B cell (primary cell): ENCODE measurements at places on chromosomes 16 and 17.
A peak's percentile ranks its signal among the peaks of the same experiment; 100 is the strongest.

- DNase-seq: peak; percentile 19
These were observed 1.5 kb downstream of the FLCN start for GRCh38 chr17:17235212-17236174.

- DNase-seq: no peak
These were observed 39.0 kb upstream of the CRISPLD2 start for GRCh38 chr16:84780544-84781376.

- DNase-seq: peak; percentile 90
These were observed at the start of gene SPECC1 for GRCh38 chr17:20009302-20010098. TSS of gene SPECC1 (plus strand) at chr17:20009359. CDS start at chr17:20096652, 87,293 bp downstream.

DNA sequence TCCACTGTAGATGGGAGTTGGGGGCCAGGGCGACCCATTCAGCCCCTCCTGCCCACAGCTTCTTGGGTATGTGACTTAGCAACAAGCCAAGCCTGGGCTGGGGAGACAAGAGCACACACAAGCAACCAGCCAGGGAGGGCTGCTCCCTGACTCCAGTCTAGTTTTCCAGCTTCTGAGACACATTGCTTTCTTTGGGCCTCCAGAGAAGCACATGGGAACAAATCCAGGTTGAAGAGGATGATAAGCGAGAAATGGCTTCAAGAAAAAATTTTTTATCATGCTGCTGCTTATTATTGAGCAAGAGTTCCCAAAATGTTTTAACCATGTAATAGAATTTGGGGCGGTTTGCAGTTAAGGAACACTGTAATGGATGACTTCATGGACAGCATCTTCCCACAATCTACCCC lies 173.7 kb downstream of the SOX9 start:
- DNase-seq: no peak

DNA sequence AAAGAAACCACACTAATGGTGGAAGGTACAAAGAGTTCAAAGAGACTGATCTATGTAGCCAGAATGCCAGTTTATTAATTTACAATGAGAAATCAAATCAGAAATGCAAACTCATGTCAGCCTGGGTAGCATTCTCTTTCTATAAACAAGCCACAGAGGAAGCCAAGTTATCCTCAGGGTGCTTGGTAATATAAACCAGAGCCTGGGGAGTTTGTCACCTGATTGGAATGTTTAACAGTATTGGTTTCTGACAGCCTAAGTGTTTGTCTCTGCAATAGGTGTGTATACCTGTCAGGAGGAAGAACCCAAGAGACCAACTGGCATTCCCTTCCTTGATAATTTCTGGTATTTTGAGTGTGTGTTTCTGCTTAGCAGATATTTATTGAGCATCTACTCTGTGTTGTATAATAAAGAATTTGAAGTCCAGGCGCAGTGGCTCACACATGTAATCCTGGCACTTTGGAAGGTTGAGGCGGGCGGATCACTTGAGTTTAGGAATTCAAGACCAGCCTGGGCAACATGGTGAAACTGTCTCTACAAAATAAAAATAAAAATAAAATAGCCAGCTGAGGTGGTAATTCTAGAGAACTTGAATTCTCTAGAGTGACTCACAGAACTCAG lies 3.1 kb upstream of the C17orf58 start:
- DNase-seq: no peak

GRCh38 chr17:31702041-31702440 lies 157.0 kb downstream of the COPRS start:
- no peak for DNase-seq

DNA sequence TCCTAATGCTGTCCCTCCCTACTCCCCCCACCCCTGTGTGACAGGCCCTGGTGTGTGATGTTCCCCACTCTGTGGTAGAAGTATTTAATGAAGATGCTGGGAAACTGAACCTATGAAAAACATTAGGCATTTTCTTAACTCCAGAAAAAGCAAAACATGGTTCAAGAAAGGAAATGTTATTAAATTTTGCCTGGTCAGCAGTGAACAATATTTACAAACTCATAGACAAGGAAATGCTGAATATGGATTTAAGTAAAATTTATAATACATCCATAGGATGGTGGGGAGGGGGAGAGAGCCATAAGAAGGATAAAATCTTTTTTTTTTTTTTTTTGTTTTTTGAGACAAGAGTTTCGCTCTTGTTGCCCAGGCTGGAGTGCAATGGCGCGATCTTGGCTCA lies 10.8 kb upstream of the CRYBA1 start:
- no peak for DNase-seq

DNA sequence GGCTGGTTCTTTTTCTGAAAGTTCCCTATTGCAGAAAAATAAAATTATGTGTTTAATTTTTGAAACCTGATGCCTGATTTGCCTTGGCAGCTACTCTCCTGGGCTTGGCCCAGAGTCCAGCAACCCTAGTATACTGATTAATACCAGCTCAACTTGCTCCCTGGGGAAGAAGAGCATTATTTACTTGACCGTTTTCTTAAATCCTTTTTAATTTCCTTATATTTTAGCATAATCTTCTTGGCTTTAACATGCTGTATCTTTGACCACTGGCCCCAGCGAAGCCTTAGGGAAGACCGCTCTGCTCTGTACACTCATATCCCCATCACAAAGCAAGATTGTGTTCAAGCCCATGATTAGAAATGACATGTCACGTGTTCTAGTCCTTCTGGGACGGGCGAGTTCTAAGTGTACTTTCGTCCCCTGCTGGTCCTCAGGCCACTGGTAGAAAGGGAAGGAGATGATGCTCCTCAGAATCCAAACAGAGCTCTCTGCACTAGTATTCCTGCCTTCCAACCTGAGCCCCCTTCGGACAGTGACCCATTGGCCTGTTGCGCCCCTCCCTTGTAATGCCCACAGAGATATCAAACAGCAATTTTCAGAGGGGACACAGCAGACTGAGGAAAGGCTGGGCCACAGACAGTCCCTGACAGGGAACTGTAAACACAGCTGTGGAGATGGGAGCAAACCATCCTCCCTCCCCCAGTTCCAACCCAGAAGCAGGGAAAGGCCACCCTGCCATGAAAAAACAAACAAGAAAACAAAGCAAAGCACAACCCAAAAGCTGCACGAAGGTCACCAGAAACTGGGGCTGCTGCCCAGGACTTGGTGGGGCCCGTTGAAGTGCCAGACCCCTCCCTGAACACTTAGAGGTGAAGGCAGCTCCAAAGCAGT lies 4.3 kb upstream of the EZH1 start:
- no peak for DNase-seq

GRCh38 chr17:14311981-14312380 lies 11.1 kb downstream of the HS3ST3B1 start:
- DNase-seq: no peak

GRCh38 chr17:13385481-13385911 lies 216.2 kb downstream of the HS3ST3A1 start:
- no peak for DNase-seq

DNA sequence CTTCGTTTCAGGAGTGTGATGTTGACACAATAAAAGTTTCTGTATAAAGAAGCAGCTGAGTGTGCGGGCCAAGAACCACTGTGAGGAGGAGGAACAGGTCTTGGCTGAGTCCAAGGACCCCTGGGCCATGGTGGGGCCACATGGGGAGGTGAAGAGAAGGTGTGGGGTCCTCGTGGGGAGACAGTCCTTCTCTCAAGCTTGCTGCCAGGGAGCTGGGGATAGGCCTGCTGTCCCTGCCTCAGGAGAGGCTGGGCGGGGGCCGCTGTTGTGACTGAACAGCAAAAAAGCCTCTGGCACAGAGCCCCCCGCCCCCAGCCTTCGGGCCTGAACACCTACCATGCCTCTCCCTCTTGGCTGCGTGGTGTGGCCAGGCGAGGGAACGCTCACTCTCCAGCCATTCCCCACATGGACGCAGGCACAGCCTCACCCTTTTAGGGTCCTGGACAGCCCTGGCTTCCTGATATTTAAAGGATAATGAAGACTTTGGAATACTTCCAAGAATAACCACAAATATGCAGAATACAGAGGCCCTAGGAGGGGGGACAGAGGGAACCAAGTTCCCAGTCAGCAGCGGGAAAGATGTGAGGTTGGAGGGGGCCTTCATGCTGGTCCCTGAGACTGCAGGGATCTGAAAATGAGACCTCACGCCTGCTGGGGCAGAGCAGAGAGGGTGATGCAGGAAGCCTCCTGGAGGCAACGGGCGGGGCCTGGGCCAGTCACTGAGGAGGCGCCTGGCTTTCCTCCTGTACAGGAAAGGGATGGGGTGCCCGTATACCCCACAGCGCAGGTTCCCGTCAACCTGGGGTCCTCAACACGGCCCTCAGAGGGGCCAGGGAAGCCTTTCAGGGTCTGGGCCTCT lies 100.0 kb upstream of the CREBBP start:
- no peak for DNase-seq

GRCh38 chr17:79936641-79937381 lies 97.6 kb upstream of the CBX4 start:
- peak; percentile 80 for DNase-seq

DNA sequence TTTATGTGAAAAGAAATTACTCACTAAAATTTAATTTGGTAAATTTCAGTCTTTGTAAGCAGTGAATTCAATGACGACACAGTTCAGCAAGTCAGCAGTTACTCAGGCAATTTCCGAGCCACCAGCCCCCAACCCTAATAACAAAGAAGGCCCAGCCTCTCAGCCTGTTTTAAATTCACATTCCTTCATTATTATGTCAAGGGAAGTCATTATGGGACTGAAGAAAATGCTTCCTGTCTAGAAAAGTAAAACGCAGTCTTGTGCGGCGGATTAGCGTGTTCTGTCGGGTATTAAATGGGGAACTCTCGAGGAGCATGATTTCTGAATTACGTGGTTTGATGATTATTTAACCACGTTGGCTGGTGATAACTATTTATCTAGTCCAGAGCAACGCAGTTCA lies 177.6 kb downstream of the AIPL1 start:
- DNase-seq: no peak

- no peak for DNase-seq
These were observed 130.3 kb downstream of the IRF8 start for GRCh38 chr16:86029131-86029741.

DNA sequence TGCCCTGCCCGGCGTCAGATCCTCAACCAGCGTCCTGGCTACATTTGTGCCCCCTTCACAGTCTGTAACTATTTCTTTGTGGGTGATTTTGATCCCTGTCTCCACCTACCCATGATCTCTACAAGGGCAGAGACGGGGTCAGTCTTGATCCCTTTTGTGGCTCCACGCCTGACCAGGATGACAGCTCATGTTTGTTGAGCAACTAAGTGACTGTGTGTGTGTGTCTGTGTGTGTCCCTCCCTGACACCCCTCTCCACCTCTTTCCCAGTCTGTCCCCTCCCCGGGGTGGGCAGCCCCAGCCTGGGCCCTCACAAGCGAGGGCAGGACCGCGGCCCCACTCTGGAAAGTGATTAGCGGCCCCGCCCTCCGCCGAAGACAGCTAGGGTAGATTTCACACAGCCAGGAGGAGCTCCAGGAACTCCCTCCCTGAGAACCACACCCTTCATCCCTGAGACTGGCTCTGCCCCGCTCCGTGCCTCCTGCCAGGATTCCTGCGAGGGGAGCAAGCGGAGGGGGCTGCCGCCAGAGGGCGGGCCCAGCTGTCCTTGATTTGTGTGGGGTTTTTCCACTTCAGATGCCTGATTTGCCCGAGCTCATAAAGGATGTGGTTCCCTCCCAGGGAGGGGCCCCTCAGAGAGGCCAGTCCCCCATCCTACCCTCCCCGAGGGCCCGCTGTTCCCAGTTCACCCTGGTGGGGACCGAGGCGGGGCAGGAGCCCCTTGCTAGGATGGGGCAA lies 5.3 kb upstream of the HS3ST6 start:
- no peak for DNase-seq

DNA sequence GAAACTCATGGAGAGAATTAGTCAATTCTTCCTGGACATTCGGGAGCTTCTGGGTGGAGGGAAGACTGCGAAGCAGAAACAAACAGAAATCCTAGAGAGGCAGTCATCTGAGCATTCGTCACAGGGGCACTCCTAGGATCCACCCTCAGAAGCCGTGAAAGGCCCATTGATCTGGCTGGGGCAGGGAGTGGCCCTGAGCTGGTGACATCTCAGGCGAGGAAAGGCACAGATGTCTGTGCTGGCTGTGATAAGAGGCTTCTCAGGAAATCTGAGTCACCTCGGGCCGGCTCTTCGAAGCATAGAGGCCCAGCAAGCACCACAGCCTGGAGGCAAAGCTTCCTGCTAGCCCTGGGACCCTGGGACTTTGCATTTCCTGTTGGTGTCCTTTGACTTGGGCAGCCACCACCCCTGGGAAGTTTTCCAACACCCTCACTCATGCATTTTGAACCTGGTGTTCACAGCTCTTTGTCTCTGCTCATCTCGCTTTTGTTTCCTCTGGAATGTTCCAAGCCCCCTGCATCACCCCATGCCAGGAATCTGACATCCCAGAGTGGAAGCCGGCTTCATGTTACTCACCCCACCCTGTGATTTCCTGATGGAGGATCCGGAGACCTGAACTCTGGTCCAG lies 23.3 kb upstream of the CDRT4 start:
- DNase-seq: no peak

DNA sequence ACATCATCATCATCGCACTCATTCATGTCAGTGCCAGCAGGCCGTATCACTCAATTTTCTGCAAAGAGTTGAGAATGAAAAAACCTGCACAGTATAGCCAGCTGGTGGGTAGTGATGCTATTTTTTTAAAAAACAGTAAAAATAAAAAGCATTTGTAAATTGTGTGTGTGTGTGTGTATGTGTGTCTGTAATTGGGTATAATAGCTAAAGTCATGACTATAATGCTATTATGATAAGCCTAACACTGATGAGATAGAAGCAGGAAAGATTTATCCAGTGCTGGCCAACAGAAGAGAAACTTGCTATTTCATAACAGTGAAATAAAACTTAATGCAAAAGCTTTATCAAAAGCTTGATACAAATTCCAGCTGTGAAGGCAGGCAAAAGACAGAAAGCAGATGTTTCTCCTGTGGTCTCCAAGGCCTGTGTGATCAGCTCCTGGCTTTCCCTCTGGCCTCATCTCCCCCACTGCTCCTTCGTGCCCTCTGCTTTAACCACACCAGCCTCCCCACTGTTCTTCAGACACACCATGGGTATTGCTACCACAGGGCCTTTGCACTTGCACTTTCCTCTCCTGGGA lies 206.2 kb upstream of the IRX5 start:
- DNase-seq: no peak
